Liver (tissue), 10 donors: ENCODE measurements at places on chromosomes 12 and 14. TPM values are rescaled to one million over a fixed set of nuclear protein-coding genes. Genes with fewer than 3 reads are reported as not detected.

Gene ABCD2
- total RNA-seq = under 0.01 TPM

Gene PIWIL1
- total RNA-seq = not detected

- no peak for DNase-seq
Observed at GRCh38 chr14:56810836-56811592, 735 bp upstream of the OTX2 start.

DNA sequence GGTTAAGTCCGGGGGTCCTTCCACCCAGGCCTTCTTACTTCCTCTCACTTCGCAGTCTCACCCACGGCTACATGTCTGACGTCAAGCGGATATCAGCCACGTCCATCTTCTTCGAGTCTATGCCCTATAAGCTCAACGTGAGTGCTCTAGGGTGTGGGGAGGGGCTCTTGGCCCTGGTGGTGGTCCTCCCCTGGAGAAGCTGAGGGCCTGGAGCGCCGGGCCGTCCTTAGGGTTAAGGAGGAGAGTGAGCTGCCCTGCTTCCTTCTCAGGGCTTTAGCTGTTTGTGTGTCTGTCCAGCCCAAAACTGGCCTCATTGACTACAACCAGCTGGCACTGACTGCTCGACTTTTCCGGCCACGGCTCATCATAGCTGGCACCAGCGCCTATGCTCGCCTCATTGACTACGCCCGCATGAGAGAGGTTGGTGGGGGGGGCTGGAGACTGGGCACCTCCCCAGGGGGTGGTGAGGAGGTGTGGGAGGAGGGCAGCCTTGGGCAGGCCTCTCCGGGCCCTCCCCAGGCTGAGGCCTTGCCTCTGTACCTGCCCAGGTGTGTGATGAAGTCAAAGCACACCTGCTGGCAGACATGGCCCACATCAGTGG is 2.7 kb downstream of the SHMT2 start:
- no peak for DNase-seq

GRCh38 chr14:80940146-80940545 is 1.4 kb downstream of the CEP128 start:
- no peak for DNase-seq

DNA sequence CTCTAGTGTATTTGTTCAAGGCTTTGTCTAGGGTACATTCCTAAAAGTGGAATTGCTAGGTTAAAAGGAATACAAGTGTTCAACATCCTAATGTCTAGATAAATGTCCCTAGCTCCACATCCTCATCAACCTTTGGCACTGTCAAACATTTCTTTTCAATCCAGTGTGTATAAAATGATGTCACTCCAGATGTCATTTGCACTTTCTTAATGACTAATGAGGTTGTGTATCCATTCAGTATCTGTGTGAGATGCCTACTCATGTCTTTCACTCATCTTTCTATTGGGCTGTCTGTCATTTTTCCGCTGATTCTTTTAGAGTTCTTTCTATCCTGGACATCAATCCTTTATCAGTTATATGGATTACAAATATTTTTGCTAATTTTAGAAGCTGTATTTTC is 43.3 kb downstream of the ARMH4 start:
- no peak for DNase-seq
